ENCODE measurements at places on chromosomes 1 and 21.

DNA sequence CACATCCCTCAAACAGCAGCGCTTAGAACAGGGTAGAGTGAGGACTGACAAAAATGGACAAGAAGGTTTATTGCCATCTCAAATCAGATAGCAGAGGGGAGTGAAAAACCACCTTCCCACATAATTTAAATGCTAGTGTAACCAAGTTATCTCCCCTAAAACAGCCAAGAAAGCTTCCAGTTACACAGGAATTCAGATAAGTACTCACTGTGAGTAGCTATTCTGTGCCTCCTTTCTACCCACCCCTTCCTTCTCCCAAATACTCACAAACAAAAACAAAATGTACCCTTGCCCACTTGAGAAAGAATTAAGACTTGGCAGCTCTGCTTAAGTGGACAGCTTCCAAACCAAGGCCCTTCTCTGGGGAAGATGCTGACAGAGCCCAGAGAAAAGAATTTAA lies 9.1 kb downstream of the OTUD7B start:
- DNase-seq = no peak

GRCh38 chr1:246875041-246876026 lies 56.4 kb downstream of the AHCTF1 start:
- no peak for DNase-seq

DNA sequence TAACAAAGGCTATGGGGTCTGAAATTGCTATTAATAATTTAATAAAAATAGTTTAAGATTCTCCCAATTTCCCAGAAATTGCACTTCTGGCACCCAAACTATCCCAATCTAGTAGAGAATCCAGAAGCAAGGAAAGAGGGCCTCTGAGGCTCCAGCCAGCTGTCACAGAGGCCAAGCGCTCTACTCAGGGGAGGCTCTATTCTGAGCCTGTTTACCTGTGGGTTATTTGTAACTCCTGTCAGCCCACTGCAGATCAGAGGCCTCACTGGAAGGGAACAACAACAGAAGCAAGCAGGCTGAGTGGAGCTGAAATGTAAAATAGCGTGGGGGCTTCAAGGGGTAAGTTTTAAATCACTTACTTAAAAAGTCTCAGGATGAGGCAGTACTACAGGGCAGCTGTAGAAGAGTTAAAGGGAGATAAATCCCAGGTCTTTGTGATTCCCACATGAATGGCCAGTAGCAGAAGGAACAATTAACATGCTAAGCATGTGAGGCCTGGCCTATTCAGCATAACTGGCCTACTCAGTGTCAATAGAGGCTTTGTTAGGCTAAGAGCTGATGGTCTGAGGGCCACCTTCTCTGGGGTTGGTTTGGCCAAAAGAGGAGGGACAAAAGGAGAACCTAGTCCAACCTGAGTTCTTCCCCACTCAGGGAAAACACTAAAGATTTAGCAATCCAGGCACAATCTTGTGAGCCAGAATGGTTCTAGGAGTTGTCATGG lies 12.8 kb downstream of the ZNF687 start:
- DNase-seq = no peak

GRCh38 chr1:190001187-190001586 lies 476.5 kb downstream of the BRINP3 start:
- no peak for DNase-seq

GRCh38 chr1:25854554-25854953 lies 4.7 kb downstream of the AUNIP start:
- DNase-seq = no peak

DNA sequence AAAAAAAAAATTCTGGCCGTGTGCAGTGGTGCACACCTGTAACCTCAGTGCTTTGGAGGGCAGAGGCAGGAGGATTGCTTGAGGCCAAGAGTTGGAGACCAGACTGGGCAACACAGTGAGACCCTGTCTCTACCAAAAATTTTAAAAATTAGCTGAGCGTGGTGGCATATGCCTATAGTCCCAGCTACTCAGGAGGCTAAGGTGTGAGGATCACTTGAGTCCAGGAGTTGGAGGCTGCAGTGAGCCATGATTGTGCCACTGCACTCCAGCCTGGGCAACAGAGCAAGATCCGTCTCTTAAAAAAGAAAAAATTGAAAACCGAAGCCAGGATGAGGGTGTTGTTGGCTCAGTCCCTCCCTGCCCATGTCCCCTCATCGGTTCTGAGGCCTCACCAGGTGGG lies 55.9 kb upstream of the PAX7 start:
- DNase-seq = no peak

DNA sequence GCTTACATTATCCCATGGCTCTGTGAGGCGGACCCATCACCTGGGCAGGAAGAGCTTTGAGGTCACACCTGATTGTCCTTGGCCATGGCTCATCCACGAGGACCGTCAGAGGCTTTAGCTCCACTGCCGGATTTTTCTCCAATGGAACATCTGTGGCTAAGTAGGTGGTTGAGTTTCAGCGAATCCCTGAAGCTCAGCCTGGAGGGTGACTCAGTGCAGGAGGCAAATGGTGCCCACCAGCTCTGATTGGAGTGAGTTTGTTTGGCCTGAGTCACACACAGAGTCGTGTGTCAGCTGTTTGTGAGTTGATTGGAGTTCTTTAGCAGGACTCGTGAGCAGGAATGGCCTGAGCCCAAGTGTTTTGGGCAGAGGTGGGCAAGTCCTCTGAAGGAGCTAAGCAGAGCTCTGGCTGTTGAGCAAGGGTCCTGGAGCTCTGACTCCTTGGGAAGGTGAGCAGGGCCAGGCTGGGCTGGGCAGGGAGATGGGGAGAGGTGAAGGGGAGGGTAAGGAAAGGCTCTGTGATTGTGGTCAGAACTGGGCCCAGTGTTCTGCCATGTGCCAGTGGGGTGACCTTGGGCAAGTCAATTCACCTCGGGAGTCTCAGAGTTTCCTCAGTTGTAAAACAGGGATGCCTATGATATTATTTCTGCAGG lies 2.0 kb downstream of the SLC6A17 start:
- DNase-seq = no peak

DNA sequence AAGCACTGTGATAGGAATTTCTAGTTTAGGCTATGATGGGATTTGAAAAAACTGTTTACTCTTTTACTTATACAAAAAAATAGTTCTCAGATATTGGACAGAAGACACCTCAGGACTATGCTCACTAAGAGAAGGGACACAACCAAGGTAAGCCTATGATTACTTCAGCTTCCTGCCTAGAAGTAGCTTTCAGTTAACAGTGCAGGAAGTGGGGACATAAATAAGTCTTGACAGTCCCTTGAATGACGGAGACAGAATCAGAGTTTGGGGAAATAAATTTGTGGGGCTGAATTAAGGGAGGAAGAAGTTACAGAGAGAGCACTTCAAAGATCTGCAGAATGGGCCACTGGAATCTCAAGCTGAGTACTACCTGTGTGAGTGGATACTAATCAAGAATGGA lies 53.8 kb upstream of the OLFM3 start:
- DNase-seq = no peak
